Stimulated activated CD4-positive, alpha-beta T cell treated with anti-CD3 and anti-CD28 coated beads, Interleukin-4, amount 100 ng/mL, for 1 hour (primary cell): ENCODE measurements at places on chromosomes 6 and 20.

GRCh38 chr20:58109918-58110635 lies 118.4 kb downstream of the ANKRD60 start:
- DNase-seq = no peak

DNA sequence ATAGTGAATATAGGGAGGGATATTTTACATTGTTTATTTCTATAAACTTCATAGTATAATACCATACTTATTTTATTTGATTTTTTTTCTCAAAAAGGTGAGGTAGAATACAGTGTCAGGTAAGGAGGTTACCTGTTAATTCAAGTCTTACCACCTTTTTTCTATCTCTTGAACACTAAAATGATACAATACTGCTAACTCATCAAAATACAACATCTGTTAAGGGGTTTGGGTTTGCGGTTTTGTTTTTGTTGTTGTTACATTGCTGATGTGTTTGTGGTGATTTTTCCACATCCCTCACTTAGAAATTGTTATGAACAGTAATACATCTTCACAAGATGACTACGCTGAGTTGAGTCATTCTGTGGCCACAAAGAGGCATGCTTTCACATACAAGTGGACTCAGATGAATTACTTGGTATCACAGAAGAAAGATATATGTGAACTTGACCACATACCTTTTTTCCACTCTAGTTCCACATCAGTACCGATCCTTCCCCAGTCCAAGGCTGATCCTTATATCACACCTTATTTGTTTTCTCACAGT lies 139.4 kb upstream of the ID4 start:
- no peak for DNase-seq

- no peak for DNase-seq
Observed at GRCh38 chr6:48080227-48081009, 30.6 kb downstream of the PTCHD4 start.

- no peak for DNase-seq
Observed at GRCh38 chr6:133337308-133337707, 96.2 kb downstream of the EYA4 start.

GRCh38 chr20:12482661-12483060 lies 526.1 kb upstream of the SPTLC3 start:
- no peak for DNase-seq

DNA sequence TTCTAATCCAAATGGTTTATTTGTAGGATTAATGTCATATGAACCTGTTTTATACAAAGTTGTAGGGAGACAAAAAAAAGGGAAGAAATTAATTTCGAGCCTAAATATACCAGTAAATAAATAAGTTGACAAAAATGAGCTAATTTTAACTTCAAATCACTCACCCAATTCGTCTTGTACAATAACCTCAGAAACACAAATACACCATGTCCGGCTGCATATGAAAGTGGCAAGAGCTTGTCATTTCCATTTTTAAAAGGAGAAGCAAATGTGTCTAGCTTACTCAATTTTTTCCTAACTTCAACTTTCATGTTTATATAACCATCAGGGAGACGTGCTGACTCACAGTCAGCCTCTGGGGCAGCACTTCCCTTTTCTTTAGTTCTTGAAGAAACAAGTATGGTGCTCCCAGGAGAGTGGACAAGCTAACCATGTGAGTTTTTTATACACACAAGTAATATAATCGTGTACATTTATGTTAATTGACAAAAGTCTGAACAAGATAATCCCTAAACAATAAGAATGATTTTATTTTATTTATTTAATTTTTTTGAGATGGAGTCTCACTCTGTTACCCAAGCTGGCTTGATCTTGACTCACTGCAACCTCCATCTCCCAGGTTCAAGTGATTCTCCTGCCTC lies 55.5 kb upstream of the SGK1 start:
- no peak for DNase-seq

DNA sequence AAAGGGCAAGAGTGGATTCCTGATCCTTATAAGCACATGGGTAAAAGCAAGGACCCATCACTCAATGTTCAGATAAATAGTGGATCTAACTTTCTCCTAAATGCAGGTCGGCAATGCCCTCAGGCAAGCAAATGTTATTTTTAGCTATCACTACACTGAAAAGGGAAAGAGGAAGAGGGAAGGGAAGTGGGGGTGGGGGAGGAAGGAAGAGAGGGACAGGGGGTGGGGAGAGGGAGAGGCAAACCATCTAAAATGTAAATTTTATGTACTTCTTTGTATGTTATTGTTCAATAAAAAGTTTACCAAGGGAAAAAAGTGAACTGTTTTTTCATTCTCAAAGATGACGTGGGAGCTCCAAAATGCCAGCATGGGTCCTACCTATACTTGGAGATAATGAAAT lies 44.2 kb downstream of the CHD6 start:
- DNase-seq = no peak

DNA sequence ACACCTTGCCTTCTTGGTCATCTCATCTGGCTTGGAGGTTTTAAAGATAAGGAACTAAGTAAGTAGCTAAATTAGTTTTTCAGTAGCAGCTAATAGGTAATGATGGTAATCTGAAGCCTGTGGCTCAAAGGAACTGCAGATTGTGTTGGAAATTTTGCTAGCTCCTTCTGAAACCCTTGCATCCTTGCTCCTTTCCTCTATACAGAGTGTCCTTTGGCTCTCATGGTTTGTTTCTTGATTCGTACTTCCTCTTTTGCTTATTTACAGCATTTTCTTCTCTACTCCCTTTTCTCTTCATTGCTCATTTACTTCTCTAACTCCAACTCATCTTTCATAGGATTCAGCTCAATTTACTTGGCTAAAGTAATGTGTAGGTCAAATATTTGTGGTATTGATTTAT lies 19.0 kb downstream of the LRRC1 start:
- no peak for DNase-seq
